AG20443 (cell line): ENCODE measurements at places on chromosomes 16 and 17.

- DNase-seq = no peak
Measured at GRCh38 chr17:1509290-1509881, 7.0 kb downstream of the INPP5K start.

DNA sequence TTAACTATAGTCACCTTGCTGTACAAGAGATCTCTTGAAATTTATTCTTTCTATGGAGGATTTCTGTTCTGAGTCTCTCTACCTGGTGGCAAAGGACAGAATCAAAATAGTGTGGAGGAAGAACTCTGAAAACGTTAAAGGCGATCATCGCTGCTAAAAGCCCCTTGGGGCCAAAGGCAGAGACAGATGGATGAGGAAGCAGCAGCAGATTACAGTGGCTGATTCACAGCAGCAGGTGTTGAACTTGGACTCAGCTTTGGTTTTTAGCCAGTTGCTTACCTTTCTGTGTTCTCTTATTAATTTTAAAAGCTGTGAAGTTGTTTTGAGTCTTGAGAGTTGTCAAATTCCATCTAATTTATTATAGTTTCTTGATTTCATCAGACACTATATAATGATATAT lies 956.1 kb upstream of the GOT2 start:
- no peak for DNase-seq

DNA sequence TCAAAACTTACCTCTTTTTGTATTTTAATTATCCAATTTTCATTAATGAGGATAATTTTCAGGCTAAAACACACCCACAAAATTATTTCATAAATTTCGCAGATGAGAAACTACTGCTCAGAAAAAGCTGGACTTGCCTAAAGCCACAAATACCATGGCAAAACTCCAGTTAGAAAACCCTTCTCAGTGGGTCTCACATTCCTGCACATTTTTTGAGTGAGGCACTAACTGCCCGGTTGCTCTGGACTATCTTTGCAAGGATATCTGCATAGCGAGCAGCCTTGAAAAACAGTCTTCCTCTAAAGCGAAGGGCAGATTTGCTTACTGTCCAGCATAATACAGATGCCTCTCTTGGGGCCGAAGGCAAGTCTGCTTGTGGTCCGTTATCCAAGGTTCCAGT lies 9.8 kb downstream of the MPHOSPH6 start:
- DNase-seq = no peak

DNA sequence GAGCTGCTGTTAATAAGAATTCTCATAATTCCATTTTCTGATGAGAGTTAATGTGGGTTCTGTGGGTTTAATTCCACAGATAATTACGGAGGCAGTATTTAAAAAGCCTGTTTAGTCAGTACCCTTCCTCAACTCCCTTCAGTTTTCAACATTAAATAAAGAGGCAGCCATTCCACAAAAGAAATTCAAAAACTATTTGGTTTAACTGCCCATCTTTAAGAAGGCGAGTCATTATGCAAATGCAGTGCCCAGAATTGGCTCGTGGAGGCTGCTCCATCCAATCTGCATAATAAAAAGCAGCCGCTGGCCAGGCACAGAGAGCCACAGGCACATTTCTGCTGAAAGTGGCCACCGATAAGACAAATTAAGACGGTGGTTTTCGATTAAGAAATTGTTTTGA lies 194.4 kb upstream of the TOX3 start:
- no peak for DNase-seq

DNA sequence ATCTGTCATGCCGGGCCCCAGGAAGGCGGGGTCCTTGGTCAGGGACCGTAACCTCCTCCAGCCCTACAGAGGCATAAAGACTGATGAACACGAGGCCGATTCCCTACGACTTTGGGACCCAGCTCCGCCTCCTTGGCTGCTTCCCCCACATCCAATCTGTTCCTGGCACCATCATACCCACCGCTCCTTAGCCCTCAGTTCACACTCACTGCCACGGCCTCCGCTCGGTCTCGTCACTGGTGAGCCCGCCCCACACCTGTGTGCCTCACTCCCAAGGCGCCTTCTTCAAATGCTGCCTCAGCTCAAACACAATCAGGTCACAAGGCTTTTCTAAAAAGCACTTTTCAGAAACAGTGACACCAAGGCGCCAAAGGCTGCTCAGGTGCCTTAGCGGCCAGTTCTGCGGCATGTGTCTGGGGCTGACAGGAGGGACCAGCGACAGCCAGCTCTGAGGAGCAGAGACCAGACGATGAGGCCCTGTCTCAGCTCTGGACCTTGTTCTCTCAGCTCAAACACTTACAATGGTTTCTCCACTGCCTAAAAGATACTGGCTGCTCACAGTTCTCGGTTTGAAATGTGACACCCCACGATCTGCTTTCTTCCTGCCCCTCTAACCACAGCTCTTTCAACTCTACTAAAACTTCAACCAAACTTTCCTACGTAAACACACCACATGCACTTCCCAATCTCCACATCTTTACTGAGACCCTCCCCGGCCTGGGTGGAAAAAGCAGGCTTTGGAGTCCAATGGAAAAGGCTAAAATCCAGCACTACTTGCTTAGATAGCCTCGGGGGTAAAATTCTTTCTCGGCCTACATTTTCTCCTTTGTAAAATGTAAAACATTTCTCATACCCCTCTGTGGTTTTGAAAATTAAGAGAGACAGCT lies 33.2 kb downstream of the CYB5D2 start:
- DNase-seq = no peak

DNA sequence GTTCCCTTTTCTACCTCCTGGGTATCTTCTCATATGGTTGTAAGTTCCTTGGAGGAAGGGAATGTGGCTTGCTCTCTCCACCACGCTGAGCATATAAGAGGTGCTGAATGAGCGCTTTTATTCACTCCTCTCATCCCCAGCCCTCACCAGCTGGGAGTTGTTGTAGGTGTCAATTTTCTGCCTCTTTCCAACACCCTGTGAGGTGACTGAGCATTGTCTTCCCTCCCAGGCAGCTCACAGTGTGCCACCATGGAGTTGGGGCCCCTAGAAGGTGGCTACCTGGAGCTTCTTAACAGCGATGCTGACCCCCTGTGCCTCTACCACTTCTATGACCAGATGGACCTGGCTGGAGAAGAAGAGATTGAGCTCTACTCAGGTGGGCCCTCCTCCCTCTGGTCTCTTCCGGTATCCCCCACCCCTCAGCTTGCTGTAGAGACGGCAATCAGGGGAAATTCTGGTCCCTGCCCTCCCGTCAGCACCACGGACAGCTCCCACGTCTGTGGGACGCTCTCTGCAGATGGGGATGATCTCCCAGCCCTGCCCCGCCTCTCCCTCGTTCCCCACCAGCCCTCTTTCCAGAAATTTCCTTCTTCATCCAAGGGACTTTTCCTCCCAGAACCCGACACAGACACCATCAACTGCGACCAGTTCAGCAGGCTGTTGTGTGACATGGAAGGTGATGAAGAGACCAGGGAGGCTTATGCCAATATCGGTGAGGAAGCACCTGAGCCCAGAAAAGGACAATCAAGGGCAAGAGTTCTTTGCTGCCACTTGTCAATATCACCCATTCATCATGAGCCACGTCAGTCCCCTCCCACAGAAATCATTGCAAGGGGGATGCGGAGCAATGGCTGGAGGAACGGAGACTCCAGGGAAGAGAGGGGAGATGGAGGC lies 18.3 kb downstream of the CIITA start:
- peak; percentile 81 for DNase-seq

- DNase-seq = peak; percentile 98
Measured at GRCh38 chr17:5281814-5282641, at the start of gene RABEP1. Gene RABEP1, plus strand, starts transcription at chr17:5282284. Its CDS starts 203 bp downstream, at chr17:5282487.

DNA sequence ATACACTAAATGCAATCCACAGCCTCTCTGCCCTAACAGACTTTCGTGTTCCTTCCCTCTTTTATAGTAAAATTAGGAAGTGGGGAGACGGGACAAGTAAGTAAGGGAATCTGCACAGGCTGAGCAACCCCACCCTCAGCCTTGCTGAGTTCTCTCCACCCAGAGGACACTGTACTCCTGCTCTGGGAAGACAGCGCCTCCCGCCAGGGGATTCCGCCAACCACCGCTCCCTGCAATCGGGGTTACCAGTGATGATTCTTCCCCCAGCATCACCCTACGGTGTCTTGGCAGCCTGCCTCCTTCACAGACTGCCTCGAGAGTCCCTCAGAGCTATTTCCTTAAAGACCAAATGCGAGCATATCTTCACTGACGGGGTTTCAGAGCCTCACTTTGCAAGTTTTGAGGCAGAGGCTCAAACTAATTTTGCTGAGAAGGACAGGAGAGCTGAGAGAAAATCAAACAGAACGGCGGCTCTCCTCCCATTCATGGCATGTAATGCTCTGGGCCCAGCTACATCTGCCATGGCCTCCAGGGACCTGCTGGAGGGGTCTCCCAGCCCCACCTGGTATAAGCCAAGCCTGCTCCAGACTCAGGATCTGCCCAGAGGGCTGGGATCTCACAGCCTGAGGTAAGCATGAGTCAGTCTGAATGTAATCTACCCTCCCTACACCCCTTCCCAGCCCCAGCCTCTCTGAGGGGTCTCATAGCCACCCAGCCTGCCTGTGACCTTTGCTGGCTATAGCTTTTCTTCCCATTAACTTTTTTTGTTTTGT lies 22.7 kb upstream of the ASGR2 start:
- DNase-seq = no peak

GRCh38 chr16:57016301-57016700 lies 26.9 kb downstream of the NLRC5 start:
- no peak for DNase-seq

DNA sequence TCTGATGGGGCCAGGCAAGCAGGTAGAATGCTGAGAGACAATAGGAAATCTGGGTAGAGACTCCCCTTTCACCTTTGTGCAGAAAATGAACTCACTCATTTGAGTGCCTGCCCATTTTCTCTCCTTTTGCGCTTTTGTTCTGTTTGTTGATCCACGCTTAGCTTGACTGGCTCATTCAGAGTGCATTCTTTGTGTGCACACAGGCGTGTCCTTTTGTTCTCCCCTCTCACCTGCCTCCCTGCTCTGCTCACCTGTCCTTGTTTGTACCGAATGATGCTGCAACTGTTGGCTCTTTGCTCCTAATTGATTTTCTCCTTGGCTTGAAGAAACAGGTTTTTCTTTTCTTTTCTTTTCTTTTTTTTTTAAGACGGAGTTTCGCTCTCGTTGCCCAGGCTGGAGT lies 15.8 kb downstream of the PGS1 start:
- DNase-seq = no peak
